ENCODE measurements at places on chromosomes 12 and 14. TPM values are rescaled to one million over a fixed set of nuclear protein-coding genes. Genes with fewer than 3 reads are reported as not detected.

- no peak for DNase-seq
Observed at GRCh38 chr12:10027311-10027710, 3.2 kb upstream of the CLEC9A start.

GRCh38 chr12:15038137-15038536 lies 65.3 kb downstream of the PDE6H start:
- no peak for DNase-seq

DNA sequence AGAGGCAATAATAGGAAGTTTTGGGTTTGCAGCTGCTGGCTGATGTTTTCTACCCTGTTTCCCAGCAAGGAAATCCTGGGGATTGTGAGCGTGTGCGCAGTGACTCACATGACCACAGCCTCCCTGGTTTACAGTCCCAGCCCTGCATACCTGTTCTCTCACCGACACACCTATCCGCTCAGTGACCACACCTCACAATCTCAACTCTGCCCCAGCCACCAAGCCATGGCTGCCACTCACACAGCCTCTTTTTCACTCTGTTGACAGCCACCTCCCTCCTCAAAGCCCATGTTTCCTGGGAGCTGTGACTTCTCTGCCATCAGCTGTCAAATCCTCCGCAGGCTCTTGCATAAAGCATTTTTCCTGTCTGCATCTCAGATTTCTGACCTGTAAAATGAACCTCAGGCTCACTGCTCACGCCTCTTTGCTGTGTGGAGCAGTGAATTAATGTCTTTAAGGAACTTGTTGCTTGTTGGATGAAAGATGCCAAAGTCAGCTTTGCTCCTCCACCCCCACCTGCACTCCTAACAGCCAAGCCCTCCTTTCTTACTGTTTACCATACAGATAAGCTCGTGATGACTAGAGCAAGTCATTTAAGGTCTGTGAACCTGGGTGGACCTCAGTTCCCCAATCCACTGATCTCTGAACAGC lies 43.5 kb downstream of the B4GALNT3 start:
- no peak for DNase-seq

DNA sequence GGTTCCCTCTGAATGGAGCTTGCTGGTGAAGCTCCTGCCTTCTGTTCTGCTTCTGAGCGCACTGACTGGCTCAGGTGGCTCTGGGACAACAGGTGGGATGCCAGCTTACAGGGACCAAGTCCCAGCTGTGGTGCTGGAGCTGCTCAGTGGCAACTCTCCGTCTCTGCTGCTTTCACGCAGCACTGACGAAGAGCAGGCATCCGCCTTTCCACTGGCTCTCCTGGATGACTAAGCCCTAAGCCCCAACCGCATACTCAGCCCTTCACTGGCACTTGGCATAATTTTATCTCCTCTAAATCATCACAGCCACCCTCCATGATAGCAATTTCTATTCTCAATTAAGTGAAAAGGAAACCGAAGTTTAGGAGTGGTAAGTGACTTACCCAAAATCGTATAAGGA lies 3.7 kb upstream of the RTL1 start:
- DNase-seq, result no peak

DNA sequence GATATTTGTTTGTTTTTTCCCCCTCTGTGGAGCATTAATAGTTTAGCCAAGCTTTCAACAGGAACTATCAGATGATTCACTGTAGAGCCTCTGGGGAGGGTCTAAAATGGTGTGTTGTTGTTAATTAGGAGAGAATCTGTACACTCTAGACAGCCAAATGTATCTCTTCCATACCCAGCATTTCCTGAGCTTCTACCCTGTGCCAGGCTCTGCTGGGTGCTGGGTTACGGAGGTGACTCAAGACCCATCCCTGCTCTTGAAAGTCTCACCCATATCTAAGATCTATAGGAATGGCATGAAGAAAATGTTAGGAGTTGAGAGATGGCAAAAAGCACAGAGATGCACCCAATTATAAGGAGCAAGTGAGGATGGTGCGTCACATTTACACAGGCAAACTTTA lies 245.8 kb downstream of the C12orf75 start:
- no peak for DNase-seq

DNA sequence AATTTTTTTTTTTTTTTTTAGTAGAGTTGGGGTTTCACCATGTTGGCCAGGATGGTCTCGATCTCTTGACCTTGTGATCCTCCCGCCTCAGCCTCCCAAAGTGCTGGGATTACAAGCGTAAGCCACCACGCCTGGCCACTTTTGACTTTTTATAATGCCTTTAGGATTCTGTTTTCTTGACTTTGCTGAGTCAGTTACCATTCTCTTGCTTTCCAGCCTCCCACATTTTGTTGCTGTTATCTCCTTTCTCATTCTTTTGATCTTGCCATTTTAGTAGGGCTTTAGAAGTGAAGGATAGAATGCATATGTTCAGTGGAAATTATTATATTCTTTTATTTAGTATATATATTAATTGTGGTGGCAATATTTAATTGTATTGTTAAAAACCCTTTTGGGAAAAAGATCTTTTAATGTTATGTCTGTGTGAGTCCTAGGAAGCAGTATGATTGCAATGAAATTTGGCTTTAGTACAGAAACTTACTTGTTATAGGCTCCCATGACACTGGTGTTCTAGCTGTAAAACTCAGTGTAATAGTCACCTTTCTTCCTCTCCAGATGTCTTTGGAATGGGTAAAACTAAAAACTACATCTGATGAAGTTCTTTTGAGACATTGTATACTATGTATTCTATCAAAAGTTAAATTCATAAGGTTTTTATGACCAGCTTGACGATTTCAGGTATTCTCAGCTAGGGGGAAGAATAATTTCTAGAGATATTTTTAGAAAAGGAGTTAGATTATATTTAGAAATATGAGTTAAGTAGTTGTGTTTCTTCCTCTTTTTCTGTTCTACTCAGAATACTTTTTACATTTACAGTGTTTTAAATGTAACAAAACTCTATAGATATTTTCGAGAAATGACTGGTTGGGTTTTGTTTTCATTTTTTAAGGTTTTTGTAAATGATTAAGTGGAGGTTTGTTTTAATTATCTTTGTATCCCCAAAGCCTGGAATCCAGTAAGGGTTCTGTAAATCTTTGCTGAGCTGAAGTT lies 74.7 kb downstream of the APAF1 start:
- DNase-seq, result no peak

GRCh38 chr12:120224304-120225199 lies 23.6 kb upstream of the RPLP0 start:
- no peak for DNase-seq

DNA sequence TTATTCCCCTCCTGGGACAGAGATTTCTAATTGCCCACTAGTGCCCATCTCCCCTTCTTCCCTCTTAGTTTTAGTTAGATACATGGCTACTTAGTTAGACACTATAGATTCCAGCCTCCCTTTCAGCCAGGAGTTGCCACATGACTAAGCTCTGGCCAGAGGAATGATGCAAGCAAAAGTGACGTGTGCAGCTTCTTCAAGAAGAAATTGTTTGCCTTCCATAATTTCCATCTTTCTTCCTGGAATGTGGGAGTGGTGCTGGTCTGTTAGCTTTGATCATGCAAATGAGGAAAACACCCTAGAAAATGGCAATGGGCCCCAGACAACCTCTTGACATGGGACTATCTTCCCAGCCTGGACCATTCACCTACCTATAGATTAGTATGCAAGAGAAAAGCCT lies 21.4 kb downstream of the CCDC177 start:
- DNase-seq, result no peak

GRCh38 chr12:56521209-56521589 lies 421 bp upstream of the RBMS2 start:
- DNase-seq, result no peak

DNA sequence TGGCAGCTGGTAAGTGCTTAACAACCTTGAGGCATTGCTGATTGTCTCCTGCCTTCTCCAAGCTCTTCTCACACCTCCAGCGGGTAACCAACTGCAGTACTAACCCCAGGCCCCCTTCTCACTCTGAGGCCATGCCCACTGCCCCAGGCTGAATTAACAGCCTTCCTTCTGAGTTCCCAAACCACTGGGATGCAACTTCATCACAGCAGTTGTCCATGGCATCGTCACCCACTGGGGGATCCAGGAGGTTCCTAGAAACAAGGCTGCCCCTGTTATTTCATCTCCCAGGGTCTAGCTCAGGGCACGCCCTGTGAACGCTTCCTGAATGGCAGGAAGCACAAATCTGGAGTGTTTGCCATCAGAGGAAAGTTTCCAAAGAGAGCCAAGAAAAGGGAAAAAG lies 58.0 kb downstream of the SYNE3 start:
- no peak for DNase-seq

DNA sequence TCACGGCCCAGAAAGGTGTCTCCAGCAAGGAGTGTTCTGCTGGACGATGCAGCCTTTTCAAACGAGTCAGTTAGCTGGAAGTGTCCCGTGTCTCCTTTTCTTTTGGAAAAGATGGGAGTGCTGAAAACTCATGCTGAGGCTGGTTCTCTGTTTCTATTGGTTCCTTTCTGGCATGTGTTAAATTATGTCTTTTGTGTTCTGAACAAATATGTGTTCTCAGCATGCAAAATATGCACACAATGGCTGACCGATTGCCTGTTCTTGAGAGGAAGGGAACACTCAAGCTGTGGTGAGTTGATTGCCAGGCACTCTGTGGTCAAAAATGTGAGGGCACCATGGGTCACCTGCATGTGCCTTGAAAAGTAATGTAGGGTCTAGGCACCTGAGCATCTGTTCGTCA lies 181.3 kb downstream of the CACNA1C start:
- DNase-seq, result no peak

DNA sequence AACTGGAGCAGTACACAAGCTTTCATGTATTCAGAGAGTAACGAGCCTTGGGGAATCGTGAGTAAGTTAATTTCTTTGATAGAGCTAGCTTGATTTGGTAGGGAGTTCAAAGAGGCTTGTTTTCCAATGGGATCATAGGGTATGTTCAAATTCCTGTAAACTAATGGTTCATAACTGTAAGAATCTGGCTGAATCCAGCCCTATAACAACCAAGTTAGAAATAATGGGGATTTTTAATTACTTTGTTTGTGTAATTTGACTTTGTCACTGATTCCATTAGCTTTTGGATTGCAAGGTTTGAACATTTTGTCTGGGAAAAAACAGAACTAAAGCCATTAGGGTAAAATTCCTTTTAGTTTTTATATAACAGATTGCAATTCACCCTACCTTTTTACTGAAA lies 94.0 kb downstream of the WNK1 start:
- no peak for DNase-seq

DNA sequence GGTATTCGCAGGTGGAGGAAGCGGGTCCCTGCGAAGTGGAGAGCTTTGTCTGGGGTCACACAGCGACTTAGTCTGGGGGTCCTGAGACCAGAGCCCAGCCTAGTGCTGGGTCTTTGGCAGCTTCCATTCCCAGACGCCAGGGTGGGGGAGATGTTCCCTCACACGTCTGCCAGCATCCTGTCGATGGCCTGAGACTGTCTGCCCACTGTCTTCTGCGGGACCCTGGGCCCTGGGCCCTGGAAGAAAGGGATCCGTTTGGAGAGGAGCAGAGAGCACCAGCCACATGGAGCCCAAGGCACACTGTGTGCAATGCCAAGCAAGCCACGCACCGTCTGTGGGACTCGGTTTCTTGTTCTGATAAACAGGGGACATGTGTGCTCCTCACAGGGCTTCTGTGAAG lies 197.2 kb downstream of the KIF26A start:
- DNase-seq, result no peak

GRCh38 chr14:53651096-53651740 lies 305.4 kb downstream of the BMP4 start:
- no peak for DNase-seq

DNA sequence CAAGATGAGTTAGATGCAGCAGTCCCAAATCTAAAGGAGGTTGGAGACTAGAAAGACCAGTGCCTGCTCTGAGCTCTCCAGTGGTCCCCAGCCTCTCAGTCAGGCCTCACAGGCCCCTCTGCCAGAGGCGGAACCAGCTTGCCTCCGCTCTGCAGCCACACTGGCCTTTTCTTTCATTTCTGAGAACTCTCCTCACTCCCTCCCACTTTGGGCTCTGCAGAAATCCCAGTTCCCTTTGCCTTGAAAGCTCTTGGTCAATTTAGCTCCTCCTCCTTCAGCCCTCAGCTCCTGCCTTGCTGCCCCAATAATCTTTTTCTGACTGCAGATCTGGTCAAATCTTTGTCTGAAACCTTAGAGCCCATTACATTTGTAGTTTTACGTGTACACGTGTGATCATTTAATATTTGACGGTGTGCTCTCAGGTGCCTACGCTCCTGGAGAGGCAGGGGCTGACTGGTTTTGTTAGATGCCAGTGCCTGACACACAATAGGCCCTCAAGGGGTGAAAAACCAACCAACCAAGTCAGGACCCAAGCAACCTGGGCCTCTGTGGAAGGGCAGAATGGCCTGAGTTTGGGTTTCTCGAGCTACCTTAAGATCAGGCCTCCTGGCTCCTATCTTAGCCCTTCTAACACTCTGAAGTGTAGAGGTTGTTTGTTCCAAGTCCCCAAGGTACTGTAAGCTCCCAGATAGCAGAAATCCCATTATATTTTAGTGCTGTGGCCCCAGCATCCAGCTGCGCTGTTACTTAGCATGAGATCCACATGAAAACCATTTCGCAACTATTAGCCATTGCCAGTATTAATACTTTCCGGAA lies 1.1 kb upstream of the NUDT4 start:
- no peak for DNase-seq

DNA sequence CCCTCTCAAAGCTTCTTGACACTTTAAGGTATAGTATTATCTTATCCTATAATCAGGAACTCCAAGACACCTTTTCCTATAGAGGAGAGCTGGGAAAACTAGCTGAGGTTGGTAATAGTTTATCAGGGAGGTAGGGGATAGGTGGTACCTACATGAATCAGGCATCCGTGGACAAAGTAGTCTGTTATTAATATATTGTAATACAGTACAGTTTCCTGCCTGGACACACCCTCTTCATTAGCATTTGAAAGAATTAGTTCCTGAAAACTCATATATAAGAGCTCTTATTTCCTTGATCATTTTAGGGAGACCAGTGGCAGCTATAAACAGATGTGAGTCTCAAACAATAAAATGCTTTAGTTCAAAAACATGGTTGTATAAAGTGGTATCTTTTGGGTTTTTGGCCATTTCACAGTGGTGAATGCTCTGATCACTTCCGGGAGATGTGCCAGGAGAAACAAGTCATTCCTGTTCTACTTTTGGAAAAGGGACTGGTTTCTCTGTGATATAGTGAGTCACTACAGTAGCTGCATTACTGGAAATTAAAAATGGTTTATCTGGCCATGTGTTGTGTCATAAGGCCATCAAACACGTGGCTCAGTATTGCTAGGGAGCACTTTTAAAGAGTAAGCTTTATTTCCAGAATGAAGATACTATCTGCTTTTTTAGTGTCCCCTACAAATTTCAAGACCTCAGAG lies 98.1 kb downstream of the KLRB1 start:
- no peak for DNase-seq

- DNase-seq, result no peak
Observed at GRCh38 chr12:56020423-56021184, at the start of gene IKZF4. TSS of gene IKZF4 (plus strand) at chr12:56021043. CDS start at chr12:56021494, 451 bp downstream.

- no peak for DNase-seq
Observed at GRCh38 chr14:52013984-52014600, 24.7 kb downstream of the RTRAF start.

- no peak for DNase-seq
Observed at GRCh38 chr14:92542766-92543554, 29.4 kb downstream of the RIN3 start.

GRCh38 chr14:62187265-62187664 lies 425.0 kb downstream of the SNAPC1 start:
- DNase-seq, result no peak

The DHRS2 gene
- total RNA-seq, result 3.1 TPM

The KRT79 gene
- not detected for total RNA-seq

The ACOT6 gene
- total RNA-seq, result not detected

The SRSF5 gene
- total RNA-seq, result 291 TPM

The KRT72 gene
- not detected for total RNA-seq

The GZMH gene
- total RNA-seq, result 125 TPM
